ENCODE measurements at places on chromosomes 16 and 17.

GRCh38 chr17:20273741-20274500 lies 193.4 kb downstream of the LGALS9B start:
- no peak for DNase-seq

- DNase-seq: no peak
Observed at GRCh38 chr17:71902894-71903506, 217.8 kb upstream of the SOX9 start.

- no peak for DNase-seq
Observed at GRCh38 chr17:54124456-54124855, 301.7 kb downstream of the KIF2B start.

DNA sequence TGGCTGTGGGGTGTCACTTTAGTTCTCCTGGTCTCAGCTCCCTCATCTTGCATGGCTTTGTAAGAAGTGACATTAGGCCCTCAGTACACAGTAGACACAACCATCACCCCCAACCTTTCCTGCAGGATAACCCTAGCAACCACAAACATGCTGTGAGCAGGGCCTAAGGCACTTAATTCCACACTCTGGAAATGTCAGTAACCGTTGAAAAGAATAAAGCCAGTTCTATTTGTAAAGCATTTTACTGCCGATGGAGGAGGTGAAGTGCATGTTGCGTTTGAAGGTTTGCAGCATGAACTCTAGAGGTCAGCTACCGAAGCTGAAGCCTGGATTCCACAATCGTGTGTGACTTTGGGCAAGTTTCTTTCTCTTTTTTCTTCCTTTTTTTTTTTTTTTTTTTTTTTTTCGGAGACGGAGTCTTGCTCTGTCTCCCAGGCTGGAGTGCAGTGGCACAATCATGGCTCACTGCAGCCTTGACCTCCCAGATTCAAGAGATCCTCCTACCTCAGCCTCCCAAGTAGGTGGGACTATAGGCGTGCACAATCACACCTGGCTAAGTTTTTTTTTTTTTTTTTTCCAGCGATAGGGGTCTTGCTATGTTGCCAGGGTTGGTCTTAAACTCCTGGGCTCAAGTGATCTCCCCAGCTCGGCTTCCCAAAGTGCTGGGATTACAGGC lies 26.1 kb upstream of the TOB1 start:
- DNase-seq: no peak

DNA sequence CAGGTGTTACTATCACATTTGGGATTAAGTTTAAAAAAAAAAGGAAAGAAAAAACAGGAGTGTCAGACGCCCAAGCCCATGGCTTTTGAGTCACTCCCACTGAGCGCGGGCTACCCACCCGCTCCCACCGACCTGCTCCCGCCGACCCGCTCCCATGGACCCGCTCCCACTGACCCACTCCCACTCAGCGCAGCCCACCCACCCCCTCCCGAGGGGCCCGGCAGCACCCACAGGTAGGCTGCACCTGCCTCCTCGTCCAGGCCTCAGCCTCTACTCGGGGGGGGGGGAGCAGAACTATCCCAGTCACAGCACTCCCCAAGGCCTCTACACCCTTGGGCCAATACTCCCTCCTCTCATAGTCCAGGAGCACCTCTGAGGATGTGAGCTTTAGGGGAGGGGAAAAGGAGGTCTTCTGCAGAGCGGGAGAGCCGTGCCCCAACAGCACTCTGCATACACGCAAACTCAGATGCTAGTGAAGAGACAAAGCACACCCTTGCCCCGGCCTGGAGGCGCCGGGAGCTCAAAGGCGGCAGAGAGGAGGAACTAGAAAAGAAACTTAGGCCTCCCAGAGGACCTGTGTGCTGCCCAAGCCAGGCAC lies 2.9 kb downstream of the CLUH start:
- no peak for DNase-seq

- no peak for DNase-seq
Observed at GRCh38 chr17:80941743-80942422, 49.8 kb upstream of the CHMP6 start.

DNA sequence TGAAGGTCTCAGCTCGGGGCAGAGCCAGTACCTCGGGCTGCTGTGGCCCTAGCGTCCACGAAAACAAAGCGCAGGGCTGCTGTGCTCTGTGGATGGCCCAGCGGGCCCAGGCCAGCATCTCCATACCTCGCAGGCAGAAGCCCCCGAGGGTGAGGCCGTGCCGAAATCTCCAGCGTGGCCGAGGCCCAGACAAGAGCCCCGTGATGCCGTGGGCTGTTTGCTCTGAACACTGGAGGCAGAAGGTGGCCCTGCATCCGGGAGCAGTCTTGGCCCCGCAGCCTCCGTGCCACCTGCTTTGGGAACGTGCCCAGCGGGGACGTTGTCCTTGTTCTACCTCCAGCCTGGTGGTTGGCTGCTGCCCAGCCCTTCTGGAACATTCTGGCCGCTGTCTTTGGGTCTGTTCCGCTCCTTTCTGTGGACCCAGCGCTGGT lies 121.4 kb downstream of the BANP start:
- no peak for DNase-seq

GRCh38 chr17:688100-688989 lies 26.3 kb downstream of the VPS53 start:
- no peak for DNase-seq

DNA sequence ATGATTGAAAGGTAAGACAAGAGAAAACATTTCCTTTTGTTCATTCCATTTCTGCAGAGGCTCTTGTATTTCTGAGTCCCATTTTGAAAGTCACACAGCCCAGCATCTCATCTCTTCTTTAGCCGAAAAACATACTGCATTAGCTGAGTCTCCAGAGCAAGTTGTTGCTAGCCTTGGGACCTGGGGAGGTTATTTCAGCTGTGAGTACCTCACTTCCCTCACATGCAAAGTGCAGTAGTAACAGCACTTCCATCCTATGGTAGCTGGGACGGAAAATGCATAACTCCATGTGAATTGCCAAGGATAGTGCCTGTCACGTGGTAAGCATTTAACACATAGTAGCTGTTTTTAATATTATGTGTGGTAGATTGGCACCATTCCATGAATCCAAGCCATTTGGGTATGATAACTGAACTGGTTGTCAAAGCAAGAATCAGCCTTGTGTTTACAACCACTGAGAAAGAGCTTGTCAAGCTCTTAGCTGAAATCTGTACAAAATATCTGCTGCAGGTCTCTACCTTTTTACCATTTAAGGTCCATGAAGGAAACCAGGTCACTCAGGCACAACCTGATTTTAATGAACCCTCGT lies 345.7 kb downstream of the CDH13 start:
- DNase-seq: no peak

DNA sequence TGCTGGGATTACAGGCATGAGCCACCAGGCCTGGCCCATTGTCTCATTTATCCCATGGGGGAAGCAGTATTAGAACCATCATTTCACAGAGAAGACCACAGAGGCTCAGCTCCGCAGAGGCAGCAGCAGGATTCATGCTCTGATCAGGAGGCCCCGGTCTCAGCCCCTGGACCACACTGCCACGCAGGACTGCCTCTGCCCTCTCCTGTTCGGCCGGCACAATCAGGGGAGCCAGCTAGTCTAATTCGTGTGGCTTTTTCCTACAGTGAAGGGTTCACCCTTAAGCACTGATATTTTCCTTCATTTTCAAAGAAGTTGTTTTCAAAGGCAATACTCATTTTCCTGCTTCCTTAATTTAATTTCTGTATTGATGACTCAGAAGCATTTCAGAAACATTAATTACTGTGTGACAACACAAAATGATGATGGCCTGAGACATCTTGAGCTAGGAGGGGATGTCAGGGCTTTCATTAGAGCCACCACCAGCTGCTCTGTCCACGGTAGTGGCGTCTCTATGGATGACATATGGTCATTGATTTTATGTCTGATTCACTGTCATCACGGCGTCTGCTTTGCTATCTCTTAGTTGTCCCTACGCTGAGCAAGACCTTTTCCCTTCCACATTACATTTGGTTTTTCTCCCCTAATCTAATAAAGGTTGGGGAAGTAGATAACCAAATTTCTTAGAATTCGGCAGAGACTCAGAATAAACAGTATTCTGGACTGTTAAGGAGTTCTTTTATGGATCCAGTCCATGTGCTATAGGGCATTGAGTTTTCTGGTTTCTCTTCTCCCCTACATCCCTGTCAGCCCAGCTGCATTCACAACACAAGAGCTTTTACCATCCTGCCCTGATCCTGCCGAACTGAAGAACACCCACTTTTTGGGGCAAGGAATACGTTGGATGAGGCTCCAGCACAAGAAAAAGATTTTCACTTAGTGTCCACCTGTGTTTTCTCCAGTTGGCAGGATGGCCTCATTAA lies 314.0 kb downstream of the SLC39A11 start:
- DNase-seq: no peak

- DNase-seq: no peak
Observed at GRCh38 chr17:66451188-66452149, 149.1 kb downstream of the PRKCA start.

- DNase-seq: no peak
Observed at GRCh38 chr17:49814781-49815529, 26.5 kb downstream of the KAT7 start.

DNA sequence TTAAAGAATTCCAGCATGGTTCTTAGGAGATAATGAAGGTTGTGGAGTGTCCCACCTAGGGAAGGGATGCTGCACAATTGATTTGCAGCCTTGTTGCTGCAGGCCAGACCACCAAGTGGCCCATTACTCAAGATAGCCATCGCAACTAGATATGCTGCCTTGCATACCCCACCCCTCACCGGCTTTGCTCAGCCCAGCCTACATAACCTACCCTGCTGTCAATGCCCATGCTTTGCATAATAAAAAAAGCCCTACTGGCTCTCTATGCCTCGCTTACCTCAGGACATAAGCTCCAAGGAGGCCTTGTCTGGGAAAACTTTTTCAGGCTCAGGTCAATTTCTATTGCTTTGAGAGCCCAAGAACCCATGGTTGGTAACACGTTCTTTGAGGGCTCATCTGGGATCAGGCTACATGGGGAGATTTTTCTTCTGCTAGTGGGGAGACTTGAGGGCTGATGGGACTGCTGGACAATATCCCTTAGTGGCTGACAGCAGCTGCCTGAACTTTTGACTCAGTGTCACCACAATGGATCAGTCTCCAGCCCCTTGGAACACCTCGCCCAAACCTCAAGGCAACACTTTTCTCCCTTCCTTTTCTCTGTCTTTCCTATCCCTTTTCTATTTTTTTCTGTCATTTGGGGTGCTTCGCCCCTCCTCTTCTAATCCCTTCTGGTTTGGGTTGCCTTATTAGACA lies 38.3 kb downstream of the SCPEP1 start:
- DNase-seq: no peak

DNA sequence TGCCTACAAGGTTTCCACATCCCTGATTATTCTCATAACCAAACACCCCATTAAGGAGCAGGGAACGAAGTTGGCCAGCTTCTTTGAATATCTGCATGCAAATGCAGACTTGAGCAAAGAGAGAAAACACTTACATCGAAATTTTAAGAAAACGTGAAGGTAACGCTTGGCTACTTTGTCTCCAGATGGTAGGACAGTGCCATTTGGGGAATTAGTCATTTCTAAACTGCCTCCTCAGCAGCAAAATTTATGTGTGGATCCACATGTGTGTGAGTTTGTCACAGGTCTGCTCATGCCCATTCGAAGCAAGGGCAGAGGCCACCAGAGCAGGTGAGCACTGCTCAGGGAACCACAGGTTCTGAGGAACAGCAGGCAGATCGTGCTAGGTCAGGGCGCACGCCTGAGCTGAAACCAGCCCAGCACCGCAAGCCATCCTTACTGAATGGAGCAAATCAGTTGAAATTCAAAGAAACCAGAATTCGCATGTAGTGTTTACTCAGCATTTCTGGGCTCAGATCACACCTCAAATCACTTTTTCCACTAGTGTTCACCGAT lies 80.1 kb downstream of the SOCS1 start:
- no peak for DNase-seq

- DNase-seq: no peak
Observed at GRCh38 chr17:37051833-37052232, 103.1 kb downstream of the AATF start.

DNA sequence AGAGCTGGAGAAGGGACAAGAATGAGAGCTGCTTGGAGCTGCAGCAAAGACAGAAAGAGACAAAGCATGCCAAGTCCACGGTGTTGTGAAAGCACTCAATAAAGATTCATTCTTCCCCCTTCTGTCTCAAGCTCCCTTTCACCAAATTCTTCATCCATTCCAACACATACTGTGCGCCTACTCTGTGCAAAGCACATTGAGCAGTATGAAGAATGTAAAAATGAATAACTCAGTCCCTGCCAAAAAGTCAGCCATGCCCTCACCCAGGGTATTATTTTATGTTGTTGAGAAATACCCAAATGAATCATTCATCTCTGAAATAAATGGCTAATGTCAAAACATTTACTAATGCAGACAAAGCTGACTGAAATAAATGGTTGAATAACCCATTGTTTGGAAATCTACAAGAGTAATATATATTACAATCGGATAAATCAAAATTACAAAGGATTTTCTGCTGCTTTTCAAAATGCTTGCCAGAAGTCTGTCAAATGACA lies 282.9 kb upstream of the IRX5 start:
- DNase-seq: no peak

DNA sequence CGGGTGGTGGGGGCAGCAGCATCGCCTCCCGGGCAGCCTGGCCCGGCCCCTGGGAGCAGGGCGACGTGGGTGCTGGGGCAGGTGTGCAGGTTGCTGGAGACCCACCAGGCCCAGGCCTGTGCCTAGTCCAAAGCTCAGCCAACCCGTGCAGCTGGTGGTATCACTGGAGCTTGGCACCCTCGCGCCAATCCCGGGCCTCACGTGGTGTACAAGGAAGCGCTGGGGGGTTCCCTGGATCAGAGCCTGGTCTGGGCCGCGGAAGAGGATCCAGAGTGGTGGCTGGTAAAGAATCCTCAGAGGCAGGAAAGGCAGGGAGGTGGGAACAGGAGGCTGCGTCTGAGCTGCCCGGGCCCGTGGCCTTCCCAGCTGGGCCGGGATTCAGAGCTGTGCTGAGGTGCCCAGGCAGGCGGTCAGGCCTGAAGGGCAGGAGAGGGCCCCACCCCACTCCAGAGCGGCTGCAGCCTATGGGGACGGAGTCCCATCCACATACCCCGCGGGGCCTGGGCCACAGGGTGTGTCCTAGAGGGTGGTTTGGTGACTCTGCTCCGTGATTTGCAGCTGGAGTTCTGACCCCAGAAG lies 36.2 kb downstream of the ZFPM1 start:
- no peak for DNase-seq

DNA sequence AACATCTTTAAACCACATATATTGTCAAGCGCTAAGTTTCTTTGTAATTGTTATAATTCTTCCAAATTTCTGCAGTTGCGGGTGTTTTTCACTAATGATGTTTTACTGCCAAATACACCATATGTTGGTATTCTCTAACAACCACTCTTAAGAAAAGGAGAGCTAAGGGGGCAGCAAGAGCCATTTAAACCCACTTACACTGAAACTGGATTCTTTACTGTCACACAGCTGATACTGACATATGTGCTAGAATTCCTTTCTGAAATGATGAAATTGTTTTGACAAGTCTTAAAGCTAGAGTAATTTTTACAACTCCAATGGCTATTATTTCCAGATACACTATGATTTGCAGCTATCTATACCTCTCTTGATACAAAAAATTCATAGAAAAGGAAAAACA lies 483.1 kb downstream of the CDH11 start:
- DNase-seq: no peak
